ENCODE measurements at places on chromosomes 2 and 18.

DNA sequence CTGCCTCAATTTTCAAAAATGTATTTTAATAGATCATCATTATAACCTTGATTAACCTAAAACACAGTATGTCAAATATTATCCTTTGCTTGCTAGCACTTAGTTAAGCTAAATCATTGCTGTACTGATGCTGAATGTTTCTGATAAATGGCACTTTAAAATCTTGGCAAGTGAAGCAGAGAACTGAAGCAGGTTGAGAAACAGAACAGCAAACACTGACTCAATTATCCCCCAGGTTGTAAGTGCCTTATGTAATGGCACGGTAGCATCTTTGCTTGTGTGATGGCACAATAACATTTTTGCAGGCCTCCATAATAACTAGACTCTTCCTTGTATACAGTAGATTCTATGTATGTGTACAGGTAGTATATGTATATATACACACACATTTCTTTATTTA, 33.8 kb downstream of the ARHGAP15 start:
- no peak for DNase-seq

GRCh38 chr18:27007880-27008279, 142.4 kb upstream of the AQP4 start:
- no peak for DNase-seq

DNA sequence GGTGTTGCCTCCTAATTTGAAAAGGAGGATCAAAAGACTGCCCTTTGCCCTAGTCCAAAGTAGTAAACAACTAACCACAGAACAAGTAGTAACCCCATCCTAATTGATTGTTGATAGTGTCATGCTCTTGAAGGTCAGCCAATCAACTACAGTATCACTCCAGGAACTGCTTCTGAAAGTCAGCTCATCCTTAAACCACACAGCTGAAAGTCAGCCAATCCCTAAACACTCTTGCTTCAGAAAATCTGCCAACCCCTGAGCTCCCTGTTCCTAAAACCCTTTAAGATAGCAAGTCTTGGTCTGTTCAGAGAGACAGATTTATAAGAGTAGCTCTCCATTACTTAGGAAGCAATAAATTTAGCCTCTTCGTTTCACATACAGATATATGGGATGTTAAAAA, 51.6 kb upstream of the CPO start:
- DNase-seq = no peak

- DNase-seq = peak; percentile 37
Observed at GRCh38 chr2:100767810-100768806, 51.8 kb upstream of the NPAS2 start.

GRCh38 chr2:230640540-230641011, 72.1 kb upstream of the CAB39 start:
- DNase-seq = peak; percentile 29

DNA sequence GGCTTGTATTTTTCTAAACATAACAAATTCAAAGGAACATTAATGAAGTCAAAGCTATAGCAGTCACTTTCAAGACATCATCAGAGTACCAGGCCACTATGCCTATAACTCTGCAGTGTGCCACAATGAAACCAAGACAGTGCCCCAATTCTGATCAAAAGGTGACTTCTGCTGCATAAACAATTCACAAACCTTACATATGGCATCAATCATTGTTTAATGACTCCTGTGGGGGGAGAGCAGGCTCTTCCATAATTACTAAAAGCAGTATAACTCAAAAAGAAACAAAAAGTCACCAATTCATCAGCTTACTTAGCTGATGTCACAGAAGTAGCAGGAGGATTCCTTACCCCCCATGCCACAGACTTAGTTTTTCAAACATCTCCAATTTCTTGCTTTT, 15.5 kb downstream of the LPIN2 start:
- DNase-seq = no peak

DNA sequence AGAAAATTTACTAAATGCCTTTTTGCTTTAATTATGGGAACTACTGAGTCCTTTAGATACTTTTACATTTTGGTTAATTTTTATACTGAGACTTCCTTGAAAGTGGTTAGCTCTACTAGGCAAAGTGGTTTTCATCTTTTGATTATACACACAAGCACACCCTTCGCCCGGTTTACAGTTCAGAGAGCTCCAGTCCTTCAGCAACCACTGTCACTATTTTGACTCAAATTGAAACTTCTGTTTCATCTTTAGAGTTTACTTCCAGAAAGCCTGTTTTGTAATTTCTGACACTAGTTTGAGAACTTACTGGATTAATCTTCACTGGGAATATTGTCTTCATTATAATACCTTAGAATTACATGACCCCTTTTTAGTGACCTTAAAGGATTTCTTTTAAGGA, 140.3 kb upstream of the FOSL2 start:
- DNase-seq = no peak

- no peak for DNase-seq
Observed at GRCh38 chr2:107380912-107381311, 445.8 kb upstream of the RGPD4 start.

DNA sequence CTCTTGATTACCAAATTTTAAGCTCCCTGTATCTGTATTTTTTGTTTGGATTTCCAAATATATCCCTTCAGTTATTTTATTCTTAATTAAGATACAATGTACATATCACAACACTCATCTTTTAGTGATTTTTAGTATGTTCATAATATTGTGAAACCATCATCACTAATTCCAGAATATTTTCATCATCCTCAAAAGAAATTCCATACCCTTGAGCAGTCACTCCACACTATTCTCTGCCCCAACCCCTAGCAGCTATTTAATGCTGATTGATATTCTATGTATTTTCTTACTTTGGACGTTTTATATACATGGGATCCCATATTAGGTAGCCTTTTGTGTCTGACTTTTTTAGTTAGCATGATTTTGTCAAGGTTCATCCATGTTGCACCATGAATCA, 127.4 kb upstream of the SLC8A1 start:
- DNase-seq = no peak

- no peak for DNase-seq
Observed at GRCh38 chr18:36388310-36388709, 90.8 kb downstream of the FHOD3 start.

DNA sequence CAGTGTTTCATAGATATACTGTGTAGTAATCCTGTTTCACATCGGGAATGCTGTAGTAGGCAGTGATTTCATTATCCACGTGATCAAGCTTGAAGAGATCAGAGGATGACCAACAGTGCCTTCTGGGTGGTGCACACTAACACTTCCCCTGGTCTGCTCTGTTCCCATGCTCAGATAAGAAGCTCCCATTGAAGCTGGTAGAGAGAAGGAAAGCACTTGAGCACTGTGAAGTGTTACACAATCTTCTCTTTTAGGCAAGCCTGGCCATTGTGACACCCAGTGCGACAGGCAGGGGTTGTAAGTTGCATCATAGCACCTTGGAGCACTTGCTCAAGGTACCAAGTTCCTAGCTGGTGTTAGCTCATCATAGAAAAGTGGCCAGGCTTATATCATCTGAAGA, 30.6 kb upstream of the GPD2 start:
- peak; percentile 54 for DNase-seq

DNA sequence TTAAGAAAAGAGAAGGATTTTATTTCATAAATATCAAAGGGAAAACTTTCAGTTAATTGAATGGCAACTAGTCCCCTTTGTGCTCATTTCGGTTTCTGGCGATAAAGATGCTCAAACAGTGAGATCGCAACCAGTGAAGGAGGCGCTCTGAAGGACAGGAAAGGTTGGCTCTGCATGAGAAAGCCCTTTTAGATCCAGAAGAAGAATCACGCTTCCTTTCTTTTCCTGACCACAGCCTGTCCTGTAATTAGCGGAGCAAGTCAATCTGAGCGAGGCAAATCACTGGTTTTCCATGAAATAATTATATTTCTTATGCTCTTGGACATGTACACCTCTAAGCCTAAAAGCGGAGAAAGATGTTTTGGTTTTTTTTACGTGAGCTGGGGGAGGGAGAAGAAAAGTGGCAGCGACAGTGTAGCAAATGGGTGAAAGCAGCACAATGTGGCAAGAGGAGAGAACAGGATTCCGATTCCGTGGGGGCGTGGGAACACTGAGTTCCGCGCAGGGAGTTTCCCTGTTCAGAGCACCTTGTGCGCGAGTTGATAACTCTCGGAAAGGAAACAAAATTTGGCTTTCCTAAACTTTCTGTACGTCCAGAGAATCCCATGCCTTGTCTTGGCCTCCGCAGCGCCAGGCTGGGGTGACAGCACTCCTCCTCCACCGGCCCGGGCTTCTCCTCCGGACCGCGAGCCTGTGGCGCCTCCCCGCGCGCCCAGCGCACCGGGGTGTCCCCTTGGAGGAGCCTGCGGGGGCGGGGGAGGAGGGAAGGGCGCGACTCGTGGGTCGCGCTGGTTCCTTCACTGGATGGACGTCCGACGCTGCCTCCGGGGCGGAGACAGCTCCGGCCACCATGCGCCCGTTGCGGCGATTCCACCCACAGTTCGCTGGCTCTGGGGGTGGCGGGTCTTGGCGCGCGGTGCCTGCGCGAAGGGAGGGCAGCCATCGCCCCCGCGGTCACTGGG, 620 bp upstream of the SLC9A2 start:
- DNase-seq = peak; percentile 3

GRCh38 chr2:129297430-129297829, 682.0 kb upstream of the RAB6C start:
- no peak for DNase-seq

- no peak for DNase-seq
Observed at GRCh38 chr2:16160281-16161084, 220.1 kb downstream of the MYCN start.

DNA sequence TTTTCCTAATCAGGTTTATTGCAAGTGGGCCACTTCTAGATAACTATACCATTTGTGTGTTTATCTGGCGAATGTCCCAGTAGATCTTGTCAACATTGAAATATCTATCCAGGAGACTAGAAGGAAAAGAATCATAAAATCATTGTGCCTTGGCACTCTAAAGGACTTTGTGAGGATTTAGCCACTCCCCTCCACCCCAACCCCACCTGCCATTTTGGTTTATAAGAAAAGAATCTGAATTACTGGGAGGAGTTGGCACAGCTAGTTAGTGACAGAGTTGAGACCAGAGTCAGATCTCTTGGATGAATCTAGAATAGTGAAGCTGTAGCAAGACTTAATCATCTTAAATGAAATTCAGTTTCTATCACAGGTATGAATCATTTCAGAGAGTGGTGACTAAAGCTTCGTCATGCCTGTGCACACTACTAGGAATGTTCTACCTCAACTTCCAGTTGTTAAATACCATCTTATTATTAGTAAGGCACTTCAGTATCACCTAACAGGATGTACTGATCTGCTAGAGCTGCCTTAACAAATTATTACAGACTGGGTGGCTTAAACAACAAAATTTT, 212.7 kb upstream of the SLC14A2 start:
- no peak for DNase-seq

- no peak for DNase-seq
Observed at GRCh38 chr18:21743166-21743832, 2.7 kb downstream of the MIB1 start.

GRCh38 chr18:78724214-78724914, 255.3 kb upstream of the SALL3 start:
- DNase-seq = no peak

GRCh38 chr2:171084128-171084527, 76.6 kb downstream of the TLK1 start:
- DNase-seq = no peak

GRCh38 chr2:24334245-24334633, 26.1 kb downstream of the ITSN2 start:
- no peak for DNase-seq

- peak; percentile 95 for DNase-seq
Observed at GRCh38 chr2:61328707-61329251, 142.1 kb downstream of the USP34 start.
